ENCODE measurements at places on chromosomes 12 and 14.
A peak's percentile ranks its signal among the peaks of the same experiment; 100 is the strongest.

GRCh38 chr14:59028476-59029202 is 159.8 kb upstream of the DAAM1 start:
- DNase-seq, result peak; percentile 14

DNA sequence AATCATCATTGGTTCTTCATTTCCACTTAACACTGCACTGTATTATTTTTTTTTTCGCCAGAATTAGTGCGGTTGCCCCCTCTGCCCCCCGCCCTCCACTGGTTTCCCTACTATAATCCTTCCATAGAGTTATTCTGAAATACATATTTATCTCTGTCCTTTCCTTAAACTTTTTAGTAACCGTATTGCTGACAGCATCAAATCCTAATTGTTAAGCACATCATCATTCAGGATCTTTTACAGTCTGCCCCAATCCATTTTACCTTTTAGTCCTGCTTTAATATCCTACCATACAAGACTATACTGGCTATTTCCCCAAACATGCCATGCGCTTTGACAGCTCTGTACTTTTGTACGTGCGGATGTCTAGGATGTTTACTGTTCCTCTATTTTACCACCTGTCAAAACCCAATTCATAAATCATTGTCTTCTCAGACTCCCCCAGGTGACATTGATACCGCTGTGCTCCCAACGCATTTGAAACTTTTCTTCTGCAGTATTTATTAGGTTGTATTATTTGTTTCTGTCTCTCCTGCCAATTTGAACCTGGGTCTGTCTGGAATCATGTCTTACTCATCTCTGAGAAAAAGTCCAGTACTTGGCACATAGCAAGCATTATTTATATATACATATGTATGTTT is 1.0 kb downstream of the FGFR1OP2 start:
- no peak for DNase-seq

DNA sequence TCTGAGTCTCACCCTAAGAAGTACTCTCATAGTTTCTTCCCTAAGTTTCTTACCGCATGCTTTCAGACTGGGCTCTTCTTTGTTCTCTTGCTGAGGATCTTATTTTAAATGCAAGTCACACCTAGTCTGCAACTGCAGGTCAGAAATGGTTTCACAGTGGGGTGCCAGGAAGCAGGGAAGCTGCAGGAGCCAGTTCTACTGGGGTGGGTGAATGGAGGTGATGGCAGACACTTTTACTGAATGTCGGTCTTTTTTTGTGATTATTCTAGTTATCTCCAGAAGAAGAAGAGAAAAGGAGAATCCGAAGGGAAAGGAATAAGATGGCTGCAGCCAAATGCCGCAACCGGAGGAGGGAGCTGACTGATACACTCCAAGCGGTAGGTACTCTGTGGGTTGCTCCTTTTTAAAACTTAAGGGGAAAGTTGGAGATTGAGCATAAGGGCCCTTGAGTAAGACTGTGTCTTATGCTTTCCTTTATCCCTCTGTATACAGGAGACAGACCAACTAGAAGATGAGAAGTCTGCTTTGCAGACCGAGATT is 1.7 kb downstream of the FOS start:
- DNase-seq, result peak; percentile 26

DNA sequence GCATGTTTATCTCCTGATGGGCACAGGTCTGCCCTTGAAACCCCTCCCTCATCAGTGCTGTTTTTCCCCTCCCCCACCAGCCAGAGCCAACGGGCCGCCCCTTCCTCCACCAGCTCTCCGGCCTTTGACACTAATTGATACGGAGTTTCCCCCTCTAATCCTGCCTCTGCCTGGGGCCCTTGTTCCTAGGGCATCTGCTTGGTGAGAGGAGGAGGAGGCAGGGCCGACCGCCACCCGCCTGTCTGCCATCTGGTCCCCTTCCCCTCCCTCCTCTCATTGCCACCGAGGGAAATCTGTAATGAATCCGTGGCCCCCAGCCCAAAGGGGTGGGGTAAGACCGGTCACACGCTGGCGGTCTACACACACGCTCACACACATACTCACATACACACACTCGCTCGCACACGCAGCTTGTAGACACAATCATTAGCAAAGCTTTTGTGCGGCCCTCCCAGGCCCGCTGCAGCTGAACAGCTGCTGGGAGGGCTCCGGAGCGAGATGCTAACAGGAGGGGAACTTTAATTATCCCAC is 27.4 kb downstream of the SRRM4 start:
- no peak for DNase-seq

- DNase-seq, result no peak
Measured at GRCh38 chr12:49323524-49324097, 556 bp downstream of the TROAP start.

GRCh38 chr14:19917955-19918518 is 2.4 kb upstream of the OR4K5 start:
- DNase-seq, result no peak

DNA sequence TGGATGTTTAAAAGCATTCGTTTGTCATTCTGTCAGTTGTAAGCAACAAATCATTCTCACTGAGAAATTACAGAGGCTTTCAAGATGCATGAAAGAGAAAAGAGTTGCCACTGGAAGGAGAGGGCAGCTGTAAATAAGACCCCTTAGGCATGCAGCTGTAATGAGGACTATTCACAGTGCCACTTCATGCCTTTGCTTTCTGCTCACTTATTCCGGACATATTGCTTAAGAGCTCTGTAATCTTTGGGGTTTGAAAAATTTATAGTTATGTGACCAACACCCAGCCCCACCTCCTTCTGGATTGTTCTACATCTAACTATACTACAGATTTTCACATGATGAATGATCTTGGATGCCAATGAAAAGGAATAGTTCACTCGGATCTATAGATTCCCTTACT is 194.8 kb upstream of the DCN start:
- no peak for DNase-seq

- DNase-seq, result no peak
Measured at GRCh38 chr12:53048033-53048779, 1.7 kb upstream of the TNS2 start.

- no peak for DNase-seq
Measured at GRCh38 chr14:63288853-63289252, 29.9 kb downstream of the GPHB5 start.

- DNase-seq, result no peak
Measured at GRCh38 chr14:60328583-60328982, 79.6 kb downstream of the PPM1A start.

- DNase-seq, result no peak
Measured at GRCh38 chr12:103665971-103666370, 78.9 kb downstream of the STAB2 start.

DNA sequence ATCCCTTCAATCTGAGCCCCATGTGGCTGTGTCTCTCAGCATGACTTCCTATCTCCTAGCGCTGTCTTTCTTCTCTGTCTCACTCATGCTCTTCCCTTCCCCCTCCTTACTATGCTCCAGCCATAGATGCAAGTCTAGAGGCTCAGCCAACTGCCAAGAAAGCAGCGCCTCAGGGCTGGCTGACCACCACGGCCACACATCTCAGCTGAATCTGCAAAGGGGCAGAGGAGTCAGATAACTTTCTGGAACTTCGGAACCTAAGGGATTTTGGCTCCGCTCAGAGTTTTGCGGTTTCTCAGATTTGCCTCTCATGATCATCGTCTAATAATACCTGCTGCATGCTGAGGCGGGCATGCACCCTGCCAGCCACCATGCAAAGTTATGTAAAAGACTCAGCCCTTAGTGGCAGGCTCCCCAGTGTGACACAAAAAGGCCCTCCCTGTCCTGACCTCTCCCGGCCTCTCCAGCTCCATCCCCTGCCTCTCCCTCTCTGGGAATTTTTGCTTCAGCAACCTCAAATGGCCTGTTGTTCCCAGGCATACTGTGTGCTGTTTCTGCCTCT is 5.0 kb upstream of the FGF6 start:
- no peak for DNase-seq

DNA sequence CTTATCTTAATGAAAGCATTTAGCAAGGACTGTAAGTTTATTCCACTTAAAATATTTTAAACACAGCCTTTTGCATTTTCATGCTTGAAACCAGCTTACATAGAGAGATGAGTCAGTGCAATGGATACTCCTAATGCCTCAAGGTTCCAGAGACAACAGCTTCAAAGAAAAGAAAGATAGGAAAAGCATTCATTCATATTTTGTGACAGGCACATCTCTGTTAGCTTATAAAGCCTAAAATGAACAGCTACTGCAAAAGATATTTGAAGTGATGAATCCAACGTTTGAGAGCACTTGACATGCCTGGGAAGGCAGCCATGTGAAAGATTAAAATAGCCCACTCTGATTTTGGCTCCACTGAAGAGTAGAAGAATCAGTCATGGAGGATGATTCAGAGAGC is 814.5 kb downstream of the RPS29 start:
- no peak for DNase-seq

DNA sequence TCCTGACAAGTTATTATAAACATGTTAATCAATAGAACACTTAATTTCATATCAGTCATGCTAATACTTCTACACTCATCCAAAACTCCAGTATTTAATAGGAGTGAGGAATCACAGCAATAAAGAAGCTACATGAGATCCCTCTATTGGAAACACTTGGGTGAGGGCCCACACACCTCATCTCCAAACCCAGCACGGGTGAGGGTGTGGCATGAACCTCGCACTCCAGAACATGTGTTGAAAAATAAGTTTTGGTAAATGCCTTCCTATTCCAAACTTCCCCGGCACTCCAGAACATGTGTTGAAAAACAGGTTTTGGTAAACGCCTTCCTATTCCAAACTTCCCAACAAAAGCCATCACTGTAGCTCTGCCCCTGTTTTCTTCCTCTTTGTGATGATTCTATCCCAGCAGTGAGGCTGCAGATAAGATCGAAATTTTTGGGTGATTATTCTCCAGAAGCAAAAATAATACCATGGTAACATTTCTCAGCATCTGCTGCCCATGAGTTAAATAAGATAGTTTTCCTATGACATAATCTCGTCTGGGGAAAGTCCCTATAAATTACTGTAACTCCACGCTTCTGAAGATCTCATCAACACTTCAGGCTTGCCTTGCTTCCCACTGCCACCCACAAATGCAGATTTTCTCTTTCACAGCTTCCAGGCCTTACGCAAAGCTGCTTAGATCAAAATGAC is 24.4 kb upstream of the PTPRB start:
- no peak for DNase-seq

DNA sequence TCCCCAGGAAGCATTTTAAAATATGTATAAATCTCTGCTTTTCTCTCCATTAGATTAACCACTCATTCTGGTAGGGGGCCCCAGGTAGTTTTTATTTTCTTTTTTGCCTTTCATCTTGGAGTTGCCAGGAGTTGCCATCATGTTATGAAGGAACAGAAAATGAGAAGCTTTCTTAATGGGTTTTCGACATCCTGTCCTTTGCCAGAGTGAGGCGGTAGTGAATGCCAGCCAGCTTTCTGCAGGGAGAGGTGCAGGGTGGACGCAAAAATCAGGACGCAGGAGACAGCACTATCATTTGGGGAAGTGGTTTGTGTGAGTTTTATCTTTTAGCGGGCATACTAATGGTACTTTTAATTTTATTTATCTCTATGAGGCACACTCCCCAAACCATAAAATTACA is 1.7 kb downstream of the RASSF8 start:
- DNase-seq, result no peak

- no peak for DNase-seq
Measured at GRCh38 chr14:29321646-29322045, 555.1 kb downstream of the FOXG1 start.

- no peak for DNase-seq
Measured at GRCh38 chr14:33589334-33589733, 361.5 kb downstream of the EGLN3 start.

GRCh38 chr12:85179680-85180270 is 100.2 kb upstream of the ALX1 start:
- no peak for DNase-seq
